Lung microvascular endothelial cell (primary cell): ENCODE measurements at places on chromosomes 11 and 22. TPM values are rescaled to one million over a fixed set of nuclear protein-coding genes. Genes with fewer than 3 reads are reported as not detected.

OR8D4 gene
- total RNA-seq = not detected in 2 replicates

- no peak for DNase-seq
These were observed 3.7 kb upstream of the ANAPC15 start for GRCh38 chr11:72116019-72116755.

DNA sequence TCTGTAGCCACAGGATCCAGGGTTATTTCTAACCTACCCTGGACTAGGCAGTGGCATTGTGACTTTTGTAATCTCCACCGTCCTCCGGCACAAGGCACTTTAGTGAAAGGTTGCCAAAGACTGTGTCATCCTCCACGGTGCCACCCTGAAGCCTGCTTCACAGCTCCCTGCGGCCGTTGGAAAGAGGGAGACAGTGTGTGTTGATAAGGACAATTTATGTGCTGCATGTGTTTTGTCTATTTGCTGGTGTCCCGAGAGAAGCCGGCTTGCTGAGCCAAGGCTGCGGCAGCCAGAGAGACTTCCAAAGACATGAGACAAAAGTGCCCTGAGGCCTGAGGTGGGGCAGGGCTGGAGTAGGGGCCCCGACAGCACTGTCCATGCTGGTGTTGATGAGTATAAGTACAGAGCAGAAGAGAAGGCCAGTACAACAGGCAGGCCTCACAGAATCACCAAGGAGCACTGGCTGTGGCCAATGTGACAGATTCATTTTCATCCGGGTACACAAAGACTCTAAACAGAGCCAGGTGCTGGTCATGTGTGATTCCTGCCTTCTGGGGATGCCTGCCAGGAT is 40.9 kb downstream of the GALNT18 start:
- no peak for DNase-seq

RNF169 gene
- 11.7 and 12.4 TPM in 2 replicates for total RNA-seq

- DNase-seq = peak; percentile 66
These were observed 64.4 kb downstream of the MYH9 start for GRCh38 chr22:36323182-36323854.

SGSM1 gene
- 1.5 and 4.2 TPM in 2 replicates for total RNA-seq

DNA sequence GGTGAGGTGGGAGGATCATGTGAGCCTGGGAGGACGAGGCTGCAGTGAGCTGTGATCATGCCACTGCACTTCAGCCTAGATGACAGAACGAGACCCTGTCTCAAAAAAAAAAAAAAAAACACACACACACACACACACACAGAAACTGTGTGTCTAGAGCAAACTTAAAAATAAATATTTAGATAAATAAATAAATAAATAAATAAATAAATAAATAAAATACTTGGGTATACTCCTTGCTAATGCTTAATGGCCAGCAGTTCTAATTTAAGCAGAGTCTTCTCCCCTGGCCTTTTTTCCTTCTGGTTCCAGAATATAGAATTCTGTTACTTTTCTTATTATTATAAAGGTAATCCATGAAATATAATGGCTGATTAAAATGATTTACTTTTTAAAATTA is 5.1 kb upstream of the ARL2 start:
- no peak for DNase-seq

OR51E2 gene
- total RNA-seq = not detected in 2 replicates

MRGPRF gene
- under 0.01 TPM in 2 replicates for total RNA-seq

GRCh38 chr22:50040717-50041116 is 17.4 kb downstream of the TTLL8 start:
- DNase-seq = no peak

DNA sequence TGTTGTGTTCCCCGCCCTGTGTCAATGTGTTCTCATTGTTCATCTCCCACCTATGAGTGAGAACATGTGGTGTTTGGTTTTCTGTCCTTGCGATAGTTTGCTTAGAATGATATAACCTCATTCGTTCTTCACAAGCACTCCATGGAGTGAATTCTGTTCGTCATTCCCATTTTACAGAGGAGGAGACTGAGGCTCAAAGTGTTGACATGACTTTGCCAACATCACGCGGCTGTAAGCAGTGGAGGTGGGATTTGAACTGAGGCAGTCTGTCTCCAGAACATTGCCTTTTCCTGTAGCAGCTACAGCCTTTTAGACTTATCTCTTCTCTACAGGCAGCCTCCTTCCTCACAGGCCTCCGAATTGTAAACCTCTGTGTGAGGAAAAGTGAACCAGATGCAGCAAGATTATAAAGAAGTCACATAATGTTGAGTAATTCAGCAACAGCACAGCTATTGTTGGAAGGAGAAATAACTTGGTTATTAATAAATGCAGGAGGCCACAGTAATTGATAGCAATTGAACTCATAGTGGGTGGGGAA is 74.6 kb downstream of the MYO18B start:
- DNase-seq = no peak

DEPDC7 gene
- total RNA-seq = under 0.01 and 0.20 TPM in 2 replicates

STK33 gene
- total RNA-seq = 0.65 and 0.99 TPM in 2 replicates

DNA sequence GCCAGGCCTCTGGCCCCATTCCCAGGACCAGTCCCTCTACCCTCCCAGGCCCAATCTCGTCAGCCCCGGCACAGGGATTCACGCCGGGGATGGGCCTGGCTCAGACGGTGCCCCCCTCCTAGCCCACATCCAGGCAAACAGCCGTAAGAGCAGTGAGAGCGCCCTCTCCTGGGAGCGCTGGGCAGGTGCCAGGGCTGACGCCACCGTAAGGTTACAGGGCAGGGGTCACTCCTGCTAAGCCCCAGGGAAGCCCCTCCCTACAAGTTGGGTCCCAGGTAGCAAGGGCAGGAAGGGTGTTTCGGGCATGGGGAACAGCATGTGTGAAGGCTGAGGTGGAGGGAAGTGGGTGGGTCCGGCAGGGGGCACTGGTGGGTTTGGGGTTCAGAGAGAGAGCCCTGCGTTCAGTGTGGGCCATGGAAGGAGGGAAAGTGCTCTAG is 19.2 kb upstream of the PPARA start:
- no peak for DNase-seq

- peak; percentile 31 for DNase-seq
These were observed 46.5 kb downstream of the FBLN1 start for GRCh38 chr22:45548991-45549761.

DNA sequence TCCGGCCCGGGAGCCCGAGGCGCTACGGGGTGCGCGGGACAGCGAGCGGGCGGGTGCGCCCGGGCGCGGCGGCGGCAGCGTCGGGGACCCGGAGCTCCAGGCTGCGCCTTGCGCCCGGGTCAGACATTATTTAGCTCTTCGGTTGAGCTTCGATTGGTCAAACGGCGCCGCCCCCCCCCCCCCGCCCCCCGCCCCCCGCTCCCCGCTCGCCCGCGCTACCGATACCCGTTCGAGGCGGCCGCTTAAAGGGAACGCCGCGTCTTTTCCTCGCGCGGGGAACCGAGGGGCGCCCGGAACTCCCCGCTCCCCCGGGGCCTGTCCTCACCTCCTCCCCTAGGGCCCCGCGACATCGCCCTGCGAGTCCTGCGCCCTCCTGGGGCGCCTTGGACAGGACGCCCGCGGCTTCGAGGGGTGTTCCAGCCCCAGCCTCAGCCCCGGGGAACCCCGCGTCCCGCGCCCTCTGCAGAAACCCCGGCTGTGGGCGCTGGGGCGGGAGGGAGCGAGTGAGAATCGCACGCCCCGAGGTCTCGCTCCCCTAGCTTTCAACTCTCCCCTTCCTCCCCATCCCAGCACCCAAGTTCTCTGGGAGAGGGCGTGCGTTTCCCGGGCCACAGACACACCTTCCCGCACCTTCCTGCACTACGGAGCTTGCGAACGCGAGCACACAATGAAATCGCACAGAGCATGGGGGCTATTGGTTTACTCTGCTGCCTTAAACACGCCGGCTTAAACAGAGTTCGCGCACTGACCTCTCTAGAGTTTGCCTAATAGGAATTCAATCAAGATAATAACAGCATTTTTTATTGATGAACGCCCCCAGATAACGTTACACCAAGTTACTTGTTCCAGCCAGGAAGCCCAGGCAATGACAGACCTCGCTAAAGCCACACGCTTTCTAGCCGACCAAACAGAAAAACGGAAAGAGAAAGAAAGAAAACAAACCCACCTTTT is at the start of gene BDNF:
Gene BDNF (minus strand): TSS at position 105 of the 951 bp plus-strand sequence. CDS start 41,891 bp downstream, outside the sequence.
- peak; percentile 33 for DNase-seq

FXYD2 gene
- 0.22 and 1.8 TPM in 2 replicates for total RNA-seq

NF2 gene
- 36.6 and 43.3 TPM in 2 replicates for total RNA-seq

GRM5 gene
- under 0.01 TPM in 1 of 2 replicates, not detected in the other for total RNA-seq

DNA sequence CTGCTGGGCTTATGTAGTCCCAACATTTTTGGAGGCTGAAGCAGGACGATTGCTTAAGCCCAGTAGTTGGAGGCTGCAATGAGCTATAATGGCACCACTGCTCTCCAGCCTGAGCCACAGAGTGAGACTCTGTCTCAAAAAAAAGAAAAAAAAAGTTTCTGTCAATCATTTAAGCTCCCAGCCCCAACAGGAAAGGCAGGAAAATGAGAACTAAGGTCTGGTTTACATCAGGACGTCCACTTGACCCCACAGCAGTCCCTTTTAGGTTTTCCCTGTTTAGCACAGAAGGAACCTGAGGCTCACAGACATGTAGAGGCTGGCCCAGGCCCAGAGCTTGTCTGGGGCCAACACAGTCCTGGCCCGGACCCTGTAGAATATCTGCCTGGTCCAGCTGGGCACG is 9.2 kb upstream of the TTLL1 start:
- peak; percentile 53 for DNase-seq

GRCh38 chr11:105100981-105101630 is 38.5 kb downstream of the CARD18 start:
- no peak for DNase-seq

DNA sequence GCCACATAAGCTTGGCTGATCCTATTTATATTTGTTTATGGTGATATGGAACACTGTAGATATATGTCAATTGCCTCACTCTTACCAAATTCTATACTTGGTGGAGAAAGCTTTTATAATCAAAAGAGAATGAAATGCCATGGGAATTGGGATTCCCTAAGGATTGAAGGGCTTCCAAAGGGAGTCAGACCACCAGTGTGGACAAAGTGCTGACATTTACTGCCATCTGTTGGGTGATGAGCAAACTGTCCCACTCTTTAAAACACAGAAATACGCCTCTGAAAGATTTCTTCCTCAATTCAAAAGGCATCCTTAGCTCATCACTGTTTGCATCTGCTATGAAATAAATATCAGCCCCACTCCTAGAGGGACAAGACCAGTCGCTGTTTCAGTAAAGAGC is 7.1 kb downstream of the SLC1A2 start:
- no peak for DNase-seq

GRCh38 chr11:76251226-76251575 is 44.9 kb upstream of the WNT11 start:
- DNase-seq = no peak

GRCh38 chr11:31834237-31834636 is 23.1 kb upstream of the PAX6 start:
- DNase-seq = no peak

DNA sequence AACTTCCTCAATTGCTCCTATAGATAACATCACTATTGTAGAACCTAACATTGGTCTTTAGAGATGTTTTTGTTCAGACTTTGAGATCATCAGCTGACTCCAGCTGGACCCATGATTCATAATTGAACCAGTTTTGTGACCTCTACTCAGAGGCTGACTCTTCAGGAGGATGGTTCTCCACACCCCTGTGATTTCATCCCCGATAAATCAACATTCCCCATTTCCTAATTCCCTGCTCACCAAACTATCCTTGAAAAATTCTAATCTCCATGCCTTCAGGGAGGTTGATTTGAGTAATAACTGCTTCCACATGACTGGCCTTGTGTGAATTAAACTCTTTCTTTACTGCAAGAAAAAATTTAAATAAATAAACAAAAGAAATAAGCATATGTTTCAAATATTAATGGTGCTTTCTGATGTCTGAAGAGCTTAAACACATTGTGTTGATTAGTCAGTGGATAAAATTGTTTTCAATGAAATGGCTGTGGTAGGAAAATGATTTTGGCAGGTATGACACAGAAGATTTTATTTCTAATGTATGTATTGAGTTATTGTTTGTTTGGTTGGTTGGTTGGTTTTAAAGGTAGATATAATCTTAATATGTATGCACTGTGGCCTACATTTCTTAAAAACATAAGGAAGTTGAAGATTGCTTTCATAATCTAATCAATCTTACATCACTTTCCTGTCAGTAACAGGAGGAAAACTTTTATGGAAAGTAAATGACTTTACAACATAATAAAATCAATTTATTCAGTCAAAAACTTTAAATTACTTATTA is 427.9 kb upstream of the CCDC179 start:
- DNase-seq = no peak

RCOR2 gene
- under 0.01 and 0.22 TPM in 2 replicates for total RNA-seq

OR52H1 gene
- under 0.01 TPM in 1 of 2 replicates, not detected in the other for total RNA-seq

GRCh38 chr22:42792909-42793847 is 63.9 kb downstream of the ARFGAP3 start:
- DNase-seq = no peak

GRCh38 chr11:25771605-25772004 is 560.3 kb upstream of the ANO3 start:
- no peak for DNase-seq

- DNase-seq = no peak
These were observed 83.2 kb upstream of the GAL start for GRCh38 chr11:68601147-68601546.

- no peak for DNase-seq
These were observed 963.0 kb upstream of the RAG2 start for GRCh38 chr11:37560991-37561390.

- no peak for DNase-seq
These were observed 3922.5 kb upstream of the OR11H1 start for GRCh38 chr22:11605468-11605981.

TMEM45B gene
- total RNA-seq = 0.99 and 1.3 TPM in 2 replicates

GRCh38 chr11:78876676-78877075 is 302.0 kb upstream of the NARS2 start:
- no peak for DNase-seq

- no peak for DNase-seq
These were observed 5.1 kb upstream of the RPS3 start for GRCh38 chr11:75394085-75394840.

- peak; percentile 74 for DNase-seq
These were observed 60.2 kb downstream of the BRD1 start for GRCh38 chr22:49767355-49768062.

DNA sequence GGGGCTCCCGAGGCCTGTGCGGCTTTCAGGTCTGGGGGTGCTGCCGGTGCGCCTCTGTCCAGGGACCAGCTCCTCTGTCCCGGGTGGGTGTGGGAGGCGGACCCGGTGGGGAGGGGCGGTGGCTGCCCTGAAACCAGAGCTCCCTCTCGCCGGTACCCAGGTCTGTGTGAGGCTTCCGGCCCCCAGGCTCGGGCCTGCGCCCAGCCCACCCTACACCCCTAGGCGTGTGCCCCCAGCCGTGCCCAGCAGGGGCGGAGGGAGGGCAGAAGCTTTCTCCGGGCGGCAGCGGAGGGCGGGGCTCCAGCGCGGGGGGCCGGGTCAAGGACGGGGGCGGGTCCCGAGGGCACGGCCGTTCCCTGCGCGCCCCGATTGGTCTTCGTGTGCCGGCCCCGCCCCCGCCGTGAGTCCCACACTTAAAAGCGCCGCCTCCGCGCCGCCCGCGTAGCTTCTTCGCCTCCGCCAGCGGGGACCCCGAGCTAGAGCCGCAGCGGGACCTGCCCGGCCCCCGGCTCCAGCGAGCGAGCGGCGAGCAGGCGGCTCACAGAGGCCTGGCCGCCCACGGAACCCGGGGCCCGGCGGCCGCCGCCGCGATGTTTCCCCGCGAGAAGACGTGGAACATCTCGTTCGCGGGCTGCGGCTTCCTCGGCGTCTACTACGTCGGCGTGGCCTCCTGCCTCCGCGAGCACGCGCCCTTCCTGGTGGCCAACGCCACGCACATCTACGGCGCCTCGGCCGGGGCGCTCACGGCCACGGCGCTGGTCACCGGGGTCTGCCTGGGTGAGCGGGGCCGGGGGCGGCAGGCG is 616 bp downstream of the PNPLA2 start:
- DNase-seq = peak; percentile 89

OPCML gene
- total RNA-seq = not detected in 2 replicates
